ENCODE measurements at places on chromosomes 1 and 21.
A peak's percentile ranks its signal among the peaks of the same experiment; 100 is the strongest.

DNA sequence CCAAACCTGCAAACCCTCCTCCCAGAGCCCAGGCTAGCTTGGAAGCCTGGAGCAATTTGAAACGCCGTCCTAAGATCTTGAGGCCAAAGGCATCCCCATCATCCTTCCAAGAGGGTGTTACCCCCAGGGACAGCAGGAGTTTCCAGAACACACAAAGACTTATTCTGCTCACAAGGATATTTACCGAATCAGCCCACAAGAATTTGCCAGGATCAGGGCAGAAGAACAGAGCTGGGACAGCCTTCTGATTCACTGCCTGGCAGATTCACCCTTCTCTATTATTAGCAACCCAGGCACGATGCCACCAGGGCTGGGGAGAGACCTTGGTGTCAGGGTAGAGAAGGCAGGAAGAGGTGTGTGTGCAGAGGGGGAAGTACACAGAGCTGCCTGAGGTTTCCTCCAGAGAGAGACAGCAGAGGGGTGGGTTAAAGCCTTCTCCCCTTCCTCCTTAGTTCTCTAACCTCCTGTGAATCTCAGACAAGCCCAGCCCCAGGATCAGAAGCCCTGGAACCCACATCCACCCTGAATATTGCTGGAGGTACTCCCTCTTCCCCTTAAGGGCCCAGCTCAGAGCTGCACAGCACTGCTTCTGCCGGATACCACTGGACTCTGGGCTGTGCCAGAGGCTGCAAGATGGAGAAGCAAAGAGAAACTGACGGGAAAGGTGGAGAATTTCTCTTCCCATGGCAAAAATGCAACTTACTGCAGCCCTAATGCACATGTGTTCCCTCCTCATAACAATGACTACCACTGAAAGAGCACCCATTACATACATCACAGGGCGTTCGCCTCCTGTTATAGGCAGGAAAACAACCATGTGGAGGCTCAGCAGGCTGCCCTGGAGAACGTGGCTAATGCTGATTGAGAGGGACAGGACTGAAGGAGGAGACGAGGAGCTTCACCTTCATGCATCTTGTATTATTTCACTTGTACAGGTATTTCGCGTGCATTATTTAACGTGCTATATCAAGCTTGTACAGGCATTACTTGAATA, 61.8 kb downstream of the ITPKB start:
- DNase-seq = peak; percentile 63

- peak; percentile 63 for DNase-seq
Observed at GRCh38 chr1:63651161-63651701, 58.0 kb downstream of the PGM1 start.

- DNase-seq = no peak
Observed at GRCh38 chr1:157025385-157025784, 20.2 kb downstream of the ARHGEF11 start.

GRCh38 chr1:116506132-116507004, 64.5 kb downstream of the CD58 start:
- DNase-seq = peak; percentile 41

DNA sequence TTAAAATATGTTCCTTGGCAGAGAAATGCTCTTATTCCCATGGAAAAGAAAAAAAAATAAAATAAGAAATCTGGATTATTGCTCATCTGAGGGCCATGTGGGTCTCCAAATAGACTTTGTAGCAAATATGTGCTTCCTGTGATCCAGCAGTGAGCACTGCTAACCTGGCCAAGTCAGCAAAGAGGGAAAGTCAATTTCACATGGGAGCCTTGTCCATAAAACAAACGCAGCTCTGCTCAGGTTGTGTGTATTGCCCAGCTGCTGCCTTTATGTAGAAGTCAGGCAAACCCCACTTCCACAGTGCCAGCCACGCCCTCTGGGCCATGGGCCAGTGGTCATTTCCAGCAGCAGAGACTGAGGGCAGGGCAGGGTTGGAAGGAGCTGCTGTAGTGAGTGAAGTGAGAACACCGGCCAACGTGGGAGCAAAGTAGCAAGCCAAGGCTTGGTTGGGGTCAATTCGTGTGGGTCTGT, 174.3 kb downstream of the LYPLAL1 start:
- no peak for DNase-seq

DNA sequence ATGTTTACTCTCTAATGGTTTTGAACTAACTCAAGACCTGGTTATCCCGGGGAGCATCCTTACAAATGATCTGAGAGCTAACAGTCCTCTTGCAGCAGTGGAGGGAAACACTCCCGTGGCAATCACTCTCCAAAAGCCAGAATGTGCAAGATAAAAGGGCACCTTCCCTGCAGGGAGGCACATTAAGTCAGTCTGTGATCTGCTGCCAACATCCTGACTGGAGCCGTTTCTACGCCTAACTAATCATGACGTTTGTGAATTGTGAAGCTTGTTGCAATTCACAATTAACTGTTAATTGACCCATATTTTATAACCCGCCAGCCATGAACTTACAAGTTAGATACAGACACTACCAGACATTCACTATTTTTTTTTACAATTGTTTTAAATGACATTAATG, 52.1 kb upstream of the LGALS8 start:
- no peak for DNase-seq

DNA sequence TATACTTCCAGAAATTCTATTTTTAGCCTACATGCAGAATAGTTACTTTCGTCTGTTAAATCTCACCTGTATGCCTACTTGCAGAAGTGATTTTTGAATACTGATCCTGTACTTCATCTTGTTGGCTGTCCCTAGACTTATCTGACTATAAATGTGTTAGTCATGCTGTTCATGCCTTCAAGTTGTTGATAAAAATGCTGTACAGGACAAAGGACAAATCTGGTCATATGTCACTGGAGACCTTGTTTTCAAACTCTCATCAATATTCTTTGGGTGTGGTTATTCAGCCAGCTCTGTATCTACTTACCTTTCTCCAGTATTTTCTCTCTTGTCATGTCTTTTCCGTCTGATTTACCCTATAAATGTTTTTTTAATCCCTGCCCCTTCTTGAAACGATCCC, 132.9 kb downstream of the RNF220 start:
- DNase-seq = no peak

DNA sequence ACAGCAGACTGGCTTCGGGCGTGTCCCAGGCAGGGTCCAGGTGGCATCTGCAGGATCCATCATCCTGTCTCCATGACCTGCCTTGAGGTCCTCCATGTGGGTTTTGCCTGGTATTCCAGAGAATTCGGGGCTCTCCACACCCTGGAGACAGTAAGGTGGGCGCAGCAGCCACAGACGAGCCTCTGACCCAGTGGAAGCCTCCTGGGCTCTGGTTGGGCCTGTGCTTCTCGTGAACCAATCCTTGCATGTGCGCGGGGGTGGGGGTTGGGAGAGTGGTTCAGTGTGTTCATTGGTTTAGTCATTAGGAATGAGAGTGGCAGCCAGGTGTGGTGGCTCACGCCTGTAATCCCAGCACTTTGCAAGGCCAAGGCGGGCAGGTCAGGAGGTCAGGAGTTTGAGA, 32.1 kb upstream of the TNFRSF1B start:
- DNase-seq = no peak

GRCh38 chr1:53957194-53957818, 11.2 kb downstream of the LRRC42 start:
- peak; percentile 80 for DNase-seq

DNA sequence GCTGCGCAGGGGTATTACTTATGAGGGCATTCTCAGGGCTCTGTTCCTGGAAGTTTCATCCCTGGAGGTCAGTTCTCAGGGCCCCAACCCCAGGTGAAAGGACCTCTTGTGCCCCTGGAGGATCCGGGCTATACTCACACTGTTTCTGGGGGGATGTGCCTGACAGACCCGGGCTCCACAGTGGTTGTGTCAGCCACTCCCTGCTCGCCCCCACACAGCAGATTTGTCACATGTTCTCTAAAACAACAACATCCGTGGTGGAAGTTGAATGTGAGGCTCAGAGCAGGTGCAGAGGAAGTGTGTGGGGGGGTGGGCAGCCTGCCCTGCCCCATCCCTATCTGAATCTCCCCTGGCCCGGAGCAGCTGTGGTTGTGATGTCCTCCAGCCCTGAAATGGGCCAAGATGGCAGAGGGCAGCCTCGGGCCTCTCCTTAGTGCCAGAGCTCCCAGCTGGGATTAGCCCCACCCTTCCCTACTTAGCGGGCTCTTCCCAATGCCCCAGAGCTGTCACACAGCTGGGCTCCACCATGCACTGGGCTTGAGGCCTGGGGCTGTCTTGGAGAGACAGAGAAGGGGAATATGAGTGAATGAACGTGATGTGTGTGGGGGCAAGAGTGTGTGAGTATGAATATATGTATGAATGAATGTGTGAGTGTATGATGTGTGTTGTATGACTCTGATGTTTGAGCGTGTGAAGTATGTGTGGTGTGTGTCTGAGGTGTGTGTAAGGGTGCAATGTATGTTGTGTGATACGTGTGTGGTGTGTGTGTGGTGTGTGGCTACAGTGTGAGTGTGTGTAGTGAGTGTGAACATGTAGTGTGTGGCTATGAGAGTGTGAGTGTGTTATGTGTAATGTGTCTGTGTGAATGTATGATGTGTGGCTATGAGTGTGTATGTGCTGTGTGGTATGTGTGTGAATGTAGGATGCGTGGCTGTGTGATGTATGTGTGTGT, 1.5 kb upstream of the FCMR start:
- DNase-seq = no peak

- peak; percentile 22 for DNase-seq
Observed at GRCh38 chr1:187838335-187839293, 1009.9 kb downstream of the PLA2G4A start.

DNA sequence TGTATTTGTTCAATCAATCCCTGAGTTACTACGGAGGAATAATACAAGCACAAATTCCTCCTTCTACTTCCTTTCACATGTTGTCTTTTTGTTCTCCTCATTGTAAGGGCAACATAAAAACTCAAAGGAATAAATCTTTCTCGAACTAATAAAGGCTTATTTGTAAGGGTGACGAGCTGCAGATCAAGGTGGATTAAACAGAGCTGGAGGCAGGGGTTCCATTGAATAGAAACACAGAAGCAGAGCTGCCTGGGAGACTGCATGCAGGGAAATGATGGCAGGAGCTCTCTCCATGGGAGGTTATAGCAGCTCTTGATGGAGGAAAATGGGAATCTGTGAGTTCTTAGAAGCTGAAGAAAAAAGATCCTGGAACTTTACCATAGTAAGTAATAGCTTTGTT, 160.2 kb downstream of the CYYR1 start:
- DNase-seq = no peak

DNA sequence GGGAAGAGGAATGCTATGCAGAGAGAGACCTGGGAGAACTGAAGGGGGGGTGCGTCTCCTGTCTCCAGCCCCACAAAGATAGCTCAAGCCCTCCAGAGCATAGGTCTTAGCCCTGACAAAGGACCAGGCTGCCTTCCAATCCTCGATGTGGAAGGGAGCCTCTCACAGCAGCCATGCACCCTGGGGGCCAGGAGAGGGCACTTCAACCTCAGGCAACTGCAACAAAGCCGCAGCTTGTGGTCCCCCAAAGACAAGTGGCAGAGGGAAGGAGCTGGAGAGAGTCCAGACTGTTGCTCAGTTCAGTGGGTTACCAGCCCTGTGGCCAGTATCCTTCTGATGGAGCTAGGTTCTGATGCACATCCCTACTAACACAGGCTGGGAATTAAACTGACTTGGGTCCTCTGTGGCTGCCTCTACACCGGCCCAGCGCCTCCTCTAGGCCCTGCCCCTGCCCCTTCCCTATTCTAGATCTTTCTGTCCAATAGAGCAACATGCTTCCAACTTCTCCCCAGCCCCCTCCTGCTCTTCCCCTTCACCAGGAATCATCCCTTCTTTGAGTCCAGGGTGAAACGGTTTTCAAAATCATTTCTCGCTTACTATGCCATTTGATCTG, 100.7 kb upstream of the SPATA6 start:
- peak; percentile 20 for DNase-seq

DNA sequence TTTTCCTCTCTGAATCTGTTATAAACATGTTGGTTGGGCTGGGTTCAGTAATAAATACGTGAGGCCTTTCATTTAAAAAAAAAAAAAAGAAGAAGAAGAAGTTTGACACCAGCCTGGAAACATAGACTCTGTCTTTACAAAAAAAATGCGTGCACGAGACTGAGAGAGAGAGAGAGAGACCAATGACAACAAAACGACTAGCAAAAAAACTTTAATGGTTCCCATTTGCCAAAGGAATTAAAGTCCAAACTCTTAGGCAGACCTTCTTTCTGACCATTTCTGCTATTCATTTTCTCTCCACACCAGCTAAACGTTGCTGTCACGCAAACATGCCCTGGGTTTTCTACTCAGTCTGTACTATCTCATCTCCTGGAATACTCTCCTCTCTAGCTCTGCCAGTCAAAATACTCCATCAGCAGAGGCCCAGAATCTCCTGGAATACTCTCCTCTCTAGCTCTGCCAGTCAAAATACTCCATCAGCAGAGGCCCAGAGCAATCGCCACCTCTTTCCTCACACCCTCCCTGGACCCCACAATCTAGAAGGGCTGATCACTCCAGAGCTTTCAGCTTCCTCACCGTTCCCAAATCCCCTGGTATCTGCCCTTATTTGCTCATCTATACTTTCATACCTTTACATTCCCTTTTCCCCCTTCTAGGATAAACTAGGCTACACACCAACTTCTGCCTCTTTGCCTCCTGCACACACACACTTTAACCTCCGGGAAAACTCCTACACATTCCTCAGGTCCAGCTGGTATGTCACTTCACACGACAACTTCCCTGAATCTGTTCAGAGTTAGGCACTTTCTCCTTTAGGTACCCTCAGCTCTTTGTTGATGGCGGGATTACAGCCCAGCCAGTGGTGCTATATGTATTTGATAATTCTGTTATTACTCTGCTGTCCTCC, 100.0 kb downstream of the CDC7 start:
- DNase-seq = no peak

GRCh38 chr1:223611936-223612335, 53.6 kb downstream of the CAPN8 start:
- DNase-seq = no peak
